Activated naive CD8-positive, alpha-beta T cell treated with anti-CD3 and anti-CD28 coated beads, Interleukin-2, amount 10 ng/mL, durations not matched to agents 7 days and 5 days (primary cell): ENCODE measurements at places on chromosomes 2 and 18. TPM values are rescaled to one million over a fixed set of nuclear protein-coding genes. Genes with fewer than 3 reads are reported as not detected.
A peak's percentile ranks its signal among the peaks of the same experiment; 100 is the strongest.

The EVA1A gene
- not detected for total RNA-seq

- no peak for DNase-seq
These were observed 231.7 kb downstream of the FSIP2 start for GRCh38 chr2:185970148-185970852.

DNA sequence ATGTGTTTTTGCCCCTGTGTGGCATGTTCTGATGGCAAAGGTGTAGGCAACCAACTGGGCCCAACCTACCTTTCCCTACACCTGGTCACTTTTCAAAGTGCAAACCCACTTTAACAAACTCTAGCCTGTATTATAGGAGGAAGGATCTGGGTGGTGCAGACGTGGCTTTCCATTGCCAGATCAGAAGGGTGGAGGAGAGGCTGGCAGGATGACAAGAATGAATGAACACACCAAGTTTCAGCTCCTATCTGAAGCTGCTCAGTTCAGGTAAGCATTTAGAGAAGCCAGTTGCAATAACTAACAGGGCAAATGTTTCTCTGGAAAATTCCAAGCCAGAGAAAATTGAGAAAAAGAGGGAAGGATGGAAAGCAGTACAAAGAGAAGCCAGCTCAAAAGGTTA, 707 bp upstream of the SERPINB7 start:
- DNase-seq: no peak

- no peak for DNase-seq
These were observed 12.9 kb upstream of the MARCO start for GRCh38 chr2:118929059-118929458.

GRCh38 chr18:36623091-36623490, 205.7 kb downstream of the TPGS2 start:
- no peak for DNase-seq

- no peak for DNase-seq
These were observed 1.4 kb upstream of the PLCL1 start for GRCh38 chr2:197803033-197803444.

DNA sequence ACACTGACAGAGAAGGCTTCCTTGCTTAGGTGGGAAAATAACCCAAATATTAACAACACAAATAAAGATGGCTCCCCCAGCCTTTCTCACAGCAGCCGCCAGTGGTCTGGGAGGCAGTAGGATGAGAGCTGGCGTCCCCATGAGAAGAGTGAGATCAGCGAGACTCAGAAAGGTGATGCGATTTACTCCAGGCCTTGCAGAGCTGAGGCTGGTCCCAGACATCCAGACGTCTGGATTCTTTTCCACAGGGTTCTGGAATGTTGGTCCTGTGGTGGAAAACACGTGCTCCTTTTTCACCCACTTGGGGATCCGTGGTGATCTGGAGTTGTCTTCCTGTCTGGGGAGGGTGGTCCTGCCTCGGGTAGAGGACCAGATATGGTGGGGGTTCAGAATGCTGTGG, 190.6 kb downstream of the CTIF start:
- no peak for DNase-seq

GRCh38 chr2:99634234-99634633, 144.4 kb upstream of the REV1 start:
- no peak for DNase-seq

GRCh38 chr2:175048275-175048674, 43.1 kb upstream of the CHN1 start:
- DNase-seq: no peak

- DNase-seq: no peak
These were observed 38.3 kb upstream of the DNMT3A start for GRCh38 chr2:25380023-25380422.

GRCh38 chr2:219433666-219434467, 776 bp upstream of the SPEG start:
- DNase-seq: no peak

The ID2 gene
- 172 TPM for total RNA-seq

DNA sequence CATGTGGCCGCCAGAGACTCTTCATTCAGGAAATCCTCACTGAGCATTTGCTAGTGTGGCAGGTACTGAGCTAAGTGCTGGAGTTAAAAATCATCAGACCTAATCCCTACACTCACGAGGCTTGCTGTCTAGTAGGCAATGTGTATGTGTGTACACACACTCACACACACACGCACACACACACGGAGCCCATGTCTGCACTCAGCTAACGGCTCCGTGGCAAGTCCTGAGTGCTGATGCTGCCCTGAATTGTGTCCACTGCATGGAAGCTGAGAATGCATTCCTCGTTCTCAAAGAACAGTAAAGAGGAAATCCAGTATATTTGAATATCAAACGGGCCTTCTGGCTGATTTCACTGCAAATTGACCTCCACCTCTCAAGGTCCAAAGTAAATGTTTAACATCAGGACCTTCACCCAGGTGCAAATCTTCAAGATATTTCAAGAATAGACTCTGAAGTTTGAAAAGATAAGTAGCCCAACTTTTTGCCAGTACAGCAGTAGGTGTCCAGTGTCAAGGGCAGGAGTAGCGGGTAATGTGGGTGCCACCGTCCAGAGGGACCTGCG, 136.1 kb upstream of the TTC39C start:
- no peak for DNase-seq

The NEU4 gene
- 0.20 TPM for total RNA-seq

GRCh38 chr2:20525041-20526035, 78.5 kb downstream of the RHOB start:
- DNase-seq: no peak

The LYG2 gene
- not detected for total RNA-seq

The TTL gene
- 22.9 TPM for total RNA-seq

The CFC1 gene
- total RNA-seq: not detected

DNA sequence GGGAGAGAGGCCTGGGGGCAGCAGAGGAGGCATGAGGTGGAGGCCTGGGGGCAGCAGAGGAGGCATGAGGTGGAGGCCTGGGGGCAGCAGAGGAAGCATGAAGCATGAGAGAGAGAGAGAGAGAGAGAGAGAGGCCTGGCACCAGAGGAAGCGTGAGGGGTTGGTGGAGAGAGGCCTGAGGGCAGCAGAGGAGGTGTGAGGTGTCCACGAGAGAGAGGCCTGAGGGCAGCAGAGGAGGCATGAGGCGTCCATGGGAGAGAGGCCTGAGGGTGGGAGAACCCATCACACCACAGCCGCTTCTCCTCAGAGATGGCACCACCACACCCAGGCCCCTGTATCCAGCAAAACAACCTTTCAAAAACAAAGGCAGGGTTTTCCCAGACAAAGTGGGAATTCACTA, 55.7 kb upstream of the KCNG2 start:
- peak; percentile 4 for DNase-seq

The TUBA3D gene
- not detected for total RNA-seq

GRCh38 chr2:211900000-211900399, 638.6 kb downstream of the ERBB4 start:
- DNase-seq: no peak

GRCh38 chr18:55144193-55144930, 185.1 kb upstream of the CCDC68 start:
- no peak for DNase-seq

- DNase-seq: no peak
These were observed 2.1 kb downstream of the MBP start for GRCh38 chr18:77130229-77131099.

The LHCGR gene
- total RNA-seq: not detected

- no peak for DNase-seq
These were observed 216.8 kb downstream of the CAMKMT start for GRCh38 chr2:44578471-44579093.

DNA sequence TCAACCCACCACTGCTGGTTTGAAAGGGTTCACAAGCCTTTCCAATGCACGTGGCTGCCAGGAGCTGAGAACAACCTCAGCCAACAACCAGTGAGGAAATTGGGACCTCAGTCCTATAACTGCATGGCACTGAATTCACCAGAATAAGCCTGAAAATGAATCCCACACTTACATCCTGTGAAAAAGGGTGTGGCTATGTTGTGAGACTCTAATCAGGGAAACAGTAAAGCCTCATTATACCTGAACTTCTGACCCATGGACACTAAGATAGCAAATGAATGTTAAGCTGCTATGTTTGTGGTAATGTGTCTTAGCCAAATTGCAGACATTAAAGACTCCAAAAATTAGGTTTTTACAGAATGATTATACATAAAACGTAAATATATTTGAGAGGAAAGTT, 515.8 kb downstream of the IRS1 start:
- DNase-seq: no peak

DNA sequence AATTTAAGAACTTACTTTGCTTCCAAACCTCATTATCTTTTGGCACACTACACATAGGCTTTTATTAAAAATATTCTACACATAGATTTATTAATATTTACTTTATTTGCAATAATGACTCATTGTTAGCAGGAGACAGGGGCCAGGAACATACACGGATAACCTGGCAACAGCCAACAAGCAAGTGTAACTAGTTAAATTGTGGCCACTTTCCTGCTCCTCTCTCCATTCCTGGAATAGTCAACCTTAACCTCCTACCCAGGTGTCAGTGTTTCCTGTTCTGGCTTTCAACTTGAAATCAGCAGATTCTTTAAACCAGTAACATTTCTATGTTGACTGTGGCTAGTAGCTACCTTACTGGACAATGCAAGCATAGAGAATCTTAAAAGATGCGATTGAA, 26.5 kb downstream of the ACVR1 start:
- DNase-seq: no peak

- DNase-seq: no peak
These were observed 60.7 kb downstream of the DGKD start for GRCh38 chr2:233414777-233415570.

DNA sequence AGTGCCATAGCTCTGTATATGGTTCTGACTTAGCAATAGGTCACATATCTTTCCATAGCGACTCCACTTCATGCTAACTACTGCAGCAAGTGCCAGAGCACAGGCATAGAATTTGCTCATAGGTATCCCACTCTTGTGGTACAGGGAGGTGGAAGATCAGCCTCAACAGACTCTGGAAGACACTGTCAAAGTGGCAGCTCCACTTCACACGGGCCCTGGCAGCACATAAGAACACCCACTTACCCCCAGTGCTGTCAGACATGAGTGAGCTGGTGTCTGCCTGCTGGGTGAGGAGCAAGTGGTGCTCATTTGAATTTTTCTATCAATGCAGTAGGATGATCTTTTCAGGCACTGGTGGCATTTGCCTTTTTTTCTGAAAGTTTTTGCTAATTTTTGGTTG, 48.6 kb downstream of the BCL2L11 start:
- DNase-seq: no peak

The USP40 gene
- total RNA-seq: 11.5 TPM

The SIX2 gene
- total RNA-seq: not detected

- no peak for DNase-seq
These were observed 166.9 kb downstream of the VWC2L start for GRCh38 chr2:214577769-214578168.

The PAIP2B gene
- total RNA-seq: 4.8 TPM

DNA sequence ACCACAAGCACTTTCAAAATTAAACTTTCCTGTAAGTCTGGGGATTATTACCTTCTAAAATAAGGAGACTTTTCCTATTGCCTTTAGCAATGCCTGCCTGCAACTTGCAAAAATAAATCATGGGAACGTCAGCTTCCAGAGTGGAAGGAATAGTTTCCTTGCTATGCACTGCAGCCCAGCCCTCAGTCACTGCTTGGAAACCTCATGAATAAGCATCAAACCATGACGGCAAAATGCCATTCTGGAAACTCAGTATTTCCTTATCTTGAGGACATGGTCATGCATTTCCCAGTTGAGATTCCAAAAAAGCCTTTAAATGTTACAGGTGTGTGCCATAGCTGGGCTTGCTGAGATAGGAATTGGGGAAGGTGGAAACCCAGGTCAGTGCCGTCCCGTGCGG, 84.2 kb upstream of the OTOS start:
- DNase-seq: no peak

DNA sequence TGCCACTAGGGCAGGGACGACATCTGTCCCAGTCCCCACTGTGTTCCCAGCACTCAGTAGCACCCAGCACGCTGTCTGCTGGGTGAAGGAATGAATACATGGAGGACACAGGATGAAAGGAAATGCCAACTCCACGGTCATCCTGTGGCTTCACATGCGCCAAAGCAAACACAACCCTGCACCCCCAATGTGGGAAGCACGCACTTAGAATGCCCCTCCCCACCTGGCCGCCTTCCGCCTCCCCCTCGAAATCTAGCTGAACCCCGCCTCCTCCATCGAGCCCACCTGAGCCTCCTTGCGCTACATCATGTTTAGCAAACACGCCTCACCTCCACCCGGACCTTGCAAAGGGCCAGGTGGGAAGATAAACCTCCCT, 33.9 kb downstream of the ADCY3 start:
- no peak for DNase-seq
